Skeletal muscle tissue (tissue), 5 donors: ENCODE measurements at places on chromosomes 3 and 15. TPM values are rescaled to one million over a fixed set of nuclear protein-coding genes. Genes with fewer than 3 reads are reported as not detected.

Gene CHRNA7
- total RNA-seq, result 0.52 TPM

Gene SLC28A2
- total RNA-seq, result not detected

Gene SERPINI2
- not detected for total RNA-seq

Gene ZBTB38
- total RNA-seq, result 29.7 TPM

Gene FBXL22
- total RNA-seq, result 17.7 TPM

Gene DUOXA2
- not detected for total RNA-seq

Gene PTH1R
- total RNA-seq, result 9.4 TPM

Gene CFAP100
- total RNA-seq, result not detected

Gene CADPS
- 1.0 TPM for total RNA-seq

Gene THRB
- total RNA-seq, result 3.1 TPM

Gene ADGRG7
- not detected for total RNA-seq

Gene ISLR
- 85.6 TPM for total RNA-seq

Gene PDIA3
- total RNA-seq, result 47.5 TPM

Gene GRK7
- not detected for total RNA-seq

Gene TBC1D21
- total RNA-seq, result not detected

Gene ZNF80
- not detected for total RNA-seq

Gene KY
- 61.6 TPM for total RNA-seq

Gene UBAP1L
- total RNA-seq, result 2.1 TPM

Gene TMEM212
- total RNA-seq, result not detected

Gene STAB1
- 67.3 TPM for total RNA-seq

Gene FSTL1
- total RNA-seq, result 377 TPM

Gene PRR20G
- not detected for total RNA-seq

Gene RTP1
- not detected for total RNA-seq

Gene CFAP20DC
- total RNA-seq, result 1.6 TPM

Gene TGM5
- not detected for total RNA-seq

Gene ARHGAP11A
- total RNA-seq, result 3.7 TPM

Gene GP9
- not detected for total RNA-seq

Gene NECTIN3
- 39.1 TPM for total RNA-seq

Gene ITGB5
- 24.0 TPM for total RNA-seq

Gene MCTP2
- total RNA-seq, result 2.1 TPM

Gene HYAL1
- 2.6 TPM for total RNA-seq

Gene RNU6-1
- not detected for total RNA-seq

Gene FEZF2
- not detected for total RNA-seq

Gene KNL1
- 6.3 TPM for total RNA-seq

Gene IGSF10
- 18.3 TPM for total RNA-seq

Gene RTP4
- total RNA-seq, result 1.0 TPM

Gene TUSC7
- not detected for total RNA-seq

Gene ANKUB1
- not detected for total RNA-seq

Gene KLHL6
- total RNA-seq, result 1.0 TPM

Gene HHLA2
- not detected for total RNA-seq

Gene SLC2A2
- total RNA-seq, result not detected

Gene GRAMD1C
- total RNA-seq, result 1.6 TPM

Gene NEO1
- 31.3 TPM for total RNA-seq

Gene LDHAL6B
- total RNA-seq, result not detected

Gene CRELD1
- 12.0 TPM for total RNA-seq

Gene SLC22A14
- total RNA-seq, result under 0.01 TPM

Gene AADACL2
- total RNA-seq, result not detected

Gene MGLL
- total RNA-seq, result 12.5 TPM

Gene ACTC1
- 1,126 TPM for total RNA-seq

Gene COPB2
- total RNA-seq, result 130 TPM

Gene CYP8B1
- total RNA-seq, result not detected

Gene CTXN2
- not detected for total RNA-seq

Gene BNC1
- total RNA-seq, result 1.6 TPM

Gene SCAMP5
- total RNA-seq, result 1.6 TPM

Gene MOBP
- total RNA-seq, result not detected

Gene RTP3
- total RNA-seq, result under 0.01 TPM
